Ureter (tissue), 1 donor: ENCODE measurements at places on chromosomes 16 and 17. TPM values are rescaled to one million over a fixed set of nuclear protein-coding genes. Genes with fewer than 3 reads are reported as not detected.

The CD19 gene
- total RNA-seq: not detected

The CSF3 gene
- 1.0 TPM for total RNA-seq

The TAC4 gene
- total RNA-seq: not detected

The TNFAIP1 gene
- total RNA-seq: 55.1 TPM

The PRSS33 gene
- total RNA-seq: not detected

The FBXL19 gene
- 25.7 TPM for total RNA-seq

The KRT24 gene
- total RNA-seq: 0.52 TPM

GRCh38 chr16:278863-279366, 1.5 kb upstream of the ARHGDIG start:
- DNase-seq: peak; percentile 66

DNA sequence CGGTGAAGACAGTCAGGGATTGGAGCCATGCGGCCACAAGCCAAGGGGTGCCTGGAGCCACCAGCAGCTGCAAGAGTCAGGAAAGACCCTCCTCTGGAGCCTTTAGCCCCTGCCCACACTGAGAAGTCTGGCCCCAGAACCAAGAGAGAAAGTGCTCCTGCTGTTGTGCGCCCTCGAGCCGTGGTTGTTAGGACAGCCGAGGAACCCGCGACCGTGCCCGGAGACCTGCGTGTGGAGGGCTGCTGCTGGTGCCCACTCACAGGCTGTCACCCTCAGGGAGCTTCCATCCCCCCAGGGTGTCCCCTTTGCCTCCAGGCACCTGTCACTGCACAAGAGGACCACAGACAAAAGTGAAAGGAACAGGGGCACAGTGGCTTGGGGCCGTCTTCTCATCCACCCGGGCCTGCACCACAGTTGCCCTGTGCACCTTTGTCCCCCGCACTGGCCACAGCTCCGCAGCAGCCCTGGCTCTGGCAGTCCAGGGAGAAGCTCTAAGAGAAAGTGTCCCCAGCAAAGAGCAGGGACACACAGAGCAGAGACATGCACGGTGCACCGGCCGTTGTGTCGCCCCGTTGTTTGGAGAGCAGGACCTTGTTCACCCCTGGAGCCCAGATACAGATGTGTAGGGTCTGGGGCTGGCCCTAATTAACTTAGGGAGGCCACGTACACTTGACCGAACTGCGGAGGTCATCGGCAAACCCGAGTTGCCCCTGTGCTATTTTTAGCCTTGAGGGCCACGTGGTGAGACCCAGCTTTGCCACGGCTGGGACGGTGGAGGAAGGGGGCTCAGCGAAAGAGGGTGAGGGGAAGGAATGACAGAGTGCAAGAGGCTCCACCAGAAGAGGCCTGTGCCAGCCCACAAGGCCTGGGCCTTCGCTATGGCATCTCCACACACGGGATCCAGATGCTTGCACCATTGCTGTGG, 329.2 kb downstream of the C16orf95 start:
- no peak for DNase-seq

DNA sequence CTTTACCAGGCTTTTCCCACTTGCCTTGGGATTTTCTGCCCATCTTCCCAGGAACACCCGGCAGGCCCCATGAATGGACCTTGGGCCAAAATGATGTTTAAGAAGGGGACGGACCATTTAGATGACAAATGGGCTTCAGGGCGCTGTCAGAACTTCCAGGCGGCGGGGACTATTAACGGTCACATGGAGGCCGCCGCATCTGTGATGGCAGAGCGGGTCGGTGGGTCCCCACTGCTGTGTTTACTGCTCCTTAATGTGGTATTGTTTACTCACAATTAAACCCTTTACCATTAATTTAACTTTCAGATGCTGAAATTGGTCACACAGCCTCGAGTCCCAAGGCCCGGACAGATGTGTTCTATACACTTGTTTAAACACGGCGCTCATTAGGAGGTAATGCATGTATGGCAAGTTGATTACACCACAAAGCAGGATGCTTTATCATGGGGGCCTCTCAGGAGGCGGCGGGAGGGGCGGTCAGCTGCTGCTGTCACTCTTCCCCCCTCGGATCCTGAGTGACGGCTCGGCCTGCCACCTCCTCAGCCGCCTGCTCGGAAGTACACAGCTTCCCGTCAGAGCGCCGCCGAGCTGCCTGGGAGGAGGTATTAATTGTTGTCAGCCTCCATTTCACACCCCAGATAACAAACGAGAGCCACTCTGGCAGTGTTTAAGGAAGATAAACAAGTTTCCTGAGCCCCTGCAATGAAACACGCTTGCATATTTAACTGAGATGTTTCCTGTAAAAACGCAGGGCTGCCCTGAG, 83.9 kb upstream of the IRX3 start:
- DNase-seq: no peak

DNA sequence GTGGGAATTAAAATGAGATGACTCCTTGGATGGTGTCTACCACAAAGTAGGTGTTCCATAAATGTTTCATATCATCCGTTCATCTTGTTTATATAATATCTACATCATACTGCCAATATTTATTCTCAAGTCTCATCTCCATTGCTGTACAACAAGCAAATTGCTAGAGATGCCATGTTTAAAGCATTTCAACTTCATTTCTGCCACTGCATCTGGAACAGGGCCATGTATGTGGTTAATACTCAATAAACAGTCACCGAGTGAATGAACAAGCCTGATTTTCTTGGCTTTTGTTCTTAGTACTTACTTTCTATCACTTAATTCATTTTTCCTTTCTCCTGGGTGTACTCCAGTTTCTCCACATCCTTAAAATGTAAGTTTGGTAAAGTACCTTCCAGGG, 107.6 kb downstream of the KCNJ2 start:
- no peak for DNase-seq

DNA sequence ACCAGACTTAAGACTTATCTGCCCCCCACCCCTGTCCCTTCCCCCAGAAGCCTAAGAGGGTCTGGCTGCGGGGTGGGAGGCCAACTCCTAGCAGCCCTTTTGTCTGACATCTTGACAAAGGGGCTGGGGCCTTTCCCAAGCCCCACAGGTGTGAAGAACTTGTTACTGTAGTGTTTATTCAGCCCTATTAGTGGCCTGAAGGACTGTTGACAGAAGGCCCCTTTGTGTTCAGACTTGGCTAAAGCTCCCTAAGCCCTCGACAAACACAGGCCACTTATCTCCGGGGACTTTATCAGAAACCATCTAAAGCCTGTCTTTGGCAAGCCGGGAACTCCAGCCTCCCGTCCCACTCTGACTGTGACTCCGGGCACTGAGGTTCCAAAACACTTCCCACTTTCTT, 129.8 kb downstream of the NTN1 start:
- DNase-seq: no peak

GRCh38 chr16:88978608-88979346, 1.8 kb upstream of the CBFA2T3 start:
- DNase-seq: no peak

DNA sequence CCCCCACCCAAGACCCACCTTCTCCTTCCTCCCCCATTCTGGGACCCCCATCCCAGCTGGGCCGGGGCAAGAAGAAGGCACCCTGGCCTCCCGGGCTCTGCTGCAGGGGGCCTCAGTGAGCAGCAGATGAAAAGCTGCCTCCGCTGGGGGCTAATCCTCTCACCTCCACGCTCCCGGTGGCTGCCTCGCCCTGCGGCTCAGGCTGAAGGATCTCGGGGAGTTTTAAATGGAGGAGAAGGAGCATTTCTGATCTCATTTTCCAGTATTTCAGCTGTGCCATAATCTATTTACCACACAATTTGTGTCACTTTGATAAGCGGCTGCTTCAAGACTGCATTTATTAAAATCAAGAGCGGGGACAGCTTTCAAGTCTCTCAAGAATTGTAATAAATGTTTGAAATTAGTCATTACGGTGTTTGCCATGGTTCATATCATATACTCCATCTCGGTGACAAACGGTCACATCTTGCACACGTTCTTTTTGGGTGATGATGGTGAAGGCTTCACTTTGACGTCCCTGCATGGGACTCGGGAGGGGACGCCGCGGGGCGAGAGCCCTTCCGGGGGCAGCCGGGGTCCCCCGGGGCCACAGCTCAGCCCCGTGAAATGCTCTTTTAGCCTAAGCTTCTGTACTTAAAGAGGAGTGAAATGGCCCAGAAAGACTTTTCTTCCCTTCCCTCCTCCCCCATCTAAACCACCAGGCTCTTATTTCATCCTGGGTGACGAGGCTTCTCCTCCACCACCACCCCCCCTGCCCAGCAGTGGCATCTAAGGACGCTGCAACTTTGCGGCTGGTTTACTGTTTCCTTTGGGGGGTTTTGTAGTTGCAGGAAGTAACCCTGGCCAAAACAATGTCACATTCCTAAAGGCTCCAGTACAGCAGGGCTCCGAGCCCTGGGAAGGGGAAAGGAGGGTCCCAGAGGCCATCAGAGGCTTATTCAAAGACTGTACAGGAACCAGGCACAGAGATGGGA, 313.1 kb upstream of the TNRC6C start:
- no peak for DNase-seq

- no peak for DNase-seq
These were observed 85.7 kb downstream of the NOG start for GRCh38 chr17:56679115-56679776.

DNA sequence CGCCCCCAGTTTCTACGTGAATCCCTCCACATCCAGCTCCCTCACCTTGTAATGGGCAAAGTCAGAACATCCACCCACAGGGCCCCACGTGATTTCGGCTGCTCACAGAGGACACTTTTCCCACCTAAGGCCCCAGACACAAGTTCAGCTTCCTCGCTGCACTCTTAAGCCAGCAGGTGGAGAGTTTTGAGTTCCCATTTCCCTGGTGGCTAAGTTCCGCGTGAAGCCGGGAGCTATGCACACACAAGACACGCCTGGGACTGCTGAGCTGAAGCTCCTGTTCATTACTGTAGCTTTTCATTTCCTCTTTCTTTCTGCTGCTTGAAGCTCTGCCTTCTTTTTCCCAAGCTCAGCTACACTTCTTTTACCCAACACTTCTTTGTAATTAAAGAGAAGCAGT, 273.8 kb downstream of the NPIPA8 start:
- no peak for DNase-seq

- no peak for DNase-seq
These were observed 1.6 kb downstream of the DOC2B start for GRCh38 chr17:179781-180380.

- no peak for DNase-seq
These were observed 24.5 kb upstream of the GPRC5C start for GRCh38 chr17:74407384-74407783.

GRCh38 chr17:75319904-75320691, 30.9 kb upstream of the SLC25A19 start:
- DNase-seq: no peak
